Omental fat pad (tissue), 4 donors: ENCODE measurements at places on chromosomes 5 and 9. TPM values are rescaled to one million over a fixed set of nuclear protein-coding genes. Genes with fewer than 3 reads are reported as not detected.

Gene ADAMTSL2
- 1.8 TPM for total RNA-seq

Gene SLC1A1
- total RNA-seq = 5.5 TPM

Gene ZNF189
- total RNA-seq = 17.0 TPM

Gene PCDHB7
- total RNA-seq = 3.3 TPM

Gene GOLM1
- 16.3 TPM for total RNA-seq

Gene PRR7
- total RNA-seq = not detected

Gene FGF1
- total RNA-seq = 26.9 TPM

Gene CACFD1
- 4.8 TPM for total RNA-seq

Gene ECM2
- total RNA-seq = 51.0 TPM

DNA sequence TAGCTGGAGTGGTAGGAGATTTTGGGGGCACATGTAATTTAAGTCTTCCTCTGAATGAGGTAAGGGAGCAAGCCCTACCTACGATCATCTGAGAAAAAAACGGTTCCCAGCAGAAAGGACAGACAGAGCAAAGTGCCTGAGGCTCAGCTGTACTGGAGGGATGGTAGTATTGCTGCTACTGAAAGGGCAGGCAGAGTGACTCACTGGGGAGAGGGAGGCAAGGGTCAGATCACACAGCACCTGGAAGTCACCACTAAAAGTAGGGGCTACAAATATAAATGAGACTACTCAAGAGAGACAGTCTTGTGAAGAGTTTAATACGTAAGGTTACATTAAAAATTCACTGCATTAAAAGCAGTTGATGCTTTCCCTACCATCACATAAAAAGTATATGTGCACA lies 75.9 kb downstream of the NFIB start:
- DNase-seq = no peak

DNA sequence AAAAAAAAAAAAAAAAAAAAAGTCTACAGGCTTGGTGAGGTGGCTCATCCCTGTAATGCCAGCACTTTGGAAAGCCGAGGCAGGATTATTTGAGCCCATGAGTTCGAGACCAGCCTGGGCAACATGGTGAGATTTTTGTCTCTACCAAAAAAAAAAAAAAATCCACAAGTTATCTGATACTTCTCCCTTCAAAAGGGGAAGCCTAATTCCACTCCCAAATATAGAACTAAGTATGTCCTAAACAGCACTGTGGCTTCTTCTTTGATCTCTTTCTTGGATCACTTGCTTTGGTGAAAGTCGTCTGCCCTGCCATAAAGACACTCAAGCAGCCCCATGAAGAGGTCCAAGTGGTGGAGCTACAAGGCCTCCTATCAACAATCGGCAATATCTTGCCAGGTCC lies 18.8 kb upstream of the STING1 start:
- DNase-seq = no peak

DNA sequence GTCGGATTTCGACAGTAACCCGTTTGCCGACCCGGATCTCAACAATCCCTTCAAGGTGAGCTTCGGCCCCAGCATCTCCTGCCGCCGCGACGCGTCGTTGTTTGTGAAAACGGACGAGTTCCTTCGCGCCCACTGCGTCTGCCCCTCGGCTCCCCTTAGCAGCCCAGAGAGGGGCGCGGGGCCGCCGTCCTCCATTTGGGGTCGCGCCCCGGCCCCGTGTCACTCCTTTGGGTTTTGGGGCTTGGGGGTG lies 182 bp downstream of the SCAMP1 start:
- DNase-seq = no peak

DNA sequence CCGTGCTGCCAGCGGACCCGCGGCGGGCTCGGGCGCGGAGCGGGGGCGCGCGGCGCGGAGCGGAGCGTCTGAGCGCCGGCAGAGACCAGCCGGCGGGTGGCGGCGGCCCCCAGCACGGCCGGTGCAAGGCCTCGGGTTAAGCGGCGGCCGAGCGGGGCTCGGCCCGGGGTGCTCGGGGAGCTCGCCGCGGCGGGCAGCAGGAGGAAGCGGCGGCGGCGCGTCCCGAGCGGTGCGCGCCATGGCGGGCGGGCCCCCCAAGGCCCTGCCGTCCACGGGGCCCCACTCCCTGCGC lies 150 bp downstream of the SNX30 start:
- no peak for DNase-seq

GRCh38 chr5:15837551-15838289 lies 337.7 kb downstream of the FBXL7 start:
- no peak for DNase-seq

DNA sequence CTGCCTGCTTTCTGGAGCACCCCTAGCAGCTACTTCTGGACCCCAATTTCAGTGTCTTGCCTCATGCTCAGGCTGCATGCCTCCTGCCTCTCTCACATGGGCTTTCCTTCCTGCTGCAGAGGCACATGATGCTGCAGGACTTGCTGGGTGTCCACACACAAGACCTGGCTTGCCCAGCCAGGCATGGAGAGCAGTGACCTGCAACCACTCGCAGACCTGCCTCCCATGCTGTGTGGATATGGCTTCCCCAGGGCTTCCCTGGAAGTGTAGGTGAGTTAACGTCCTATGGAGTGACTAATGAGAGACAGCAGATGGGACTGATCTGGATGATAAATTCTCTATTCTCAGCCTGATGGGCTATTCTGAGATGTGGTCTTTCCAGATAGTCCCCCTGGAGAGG lies 53.2 kb upstream of the SMIM32 start:
- no peak for DNase-seq

DNA sequence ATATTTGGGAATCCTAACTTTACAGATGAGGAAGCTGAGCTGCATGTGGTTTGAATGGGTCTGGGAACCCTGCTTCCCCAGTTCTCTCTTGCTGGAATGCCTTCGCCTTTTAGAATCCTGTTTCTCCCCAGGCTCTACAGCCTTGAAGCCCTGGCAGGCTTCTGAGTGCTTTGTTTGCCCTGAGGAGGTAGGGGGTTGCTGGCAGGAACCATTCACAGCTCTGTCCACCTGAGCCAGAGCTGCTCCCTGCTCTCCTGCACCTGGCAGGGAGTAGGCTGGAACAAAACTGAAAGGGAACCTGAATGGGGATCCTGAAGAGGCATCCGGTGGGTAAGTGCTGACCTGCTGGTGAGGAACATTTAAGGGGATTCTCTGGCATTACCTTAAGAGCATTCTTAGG lies 33.0 kb downstream of the KIF4B start:
- DNase-seq = no peak

DNA sequence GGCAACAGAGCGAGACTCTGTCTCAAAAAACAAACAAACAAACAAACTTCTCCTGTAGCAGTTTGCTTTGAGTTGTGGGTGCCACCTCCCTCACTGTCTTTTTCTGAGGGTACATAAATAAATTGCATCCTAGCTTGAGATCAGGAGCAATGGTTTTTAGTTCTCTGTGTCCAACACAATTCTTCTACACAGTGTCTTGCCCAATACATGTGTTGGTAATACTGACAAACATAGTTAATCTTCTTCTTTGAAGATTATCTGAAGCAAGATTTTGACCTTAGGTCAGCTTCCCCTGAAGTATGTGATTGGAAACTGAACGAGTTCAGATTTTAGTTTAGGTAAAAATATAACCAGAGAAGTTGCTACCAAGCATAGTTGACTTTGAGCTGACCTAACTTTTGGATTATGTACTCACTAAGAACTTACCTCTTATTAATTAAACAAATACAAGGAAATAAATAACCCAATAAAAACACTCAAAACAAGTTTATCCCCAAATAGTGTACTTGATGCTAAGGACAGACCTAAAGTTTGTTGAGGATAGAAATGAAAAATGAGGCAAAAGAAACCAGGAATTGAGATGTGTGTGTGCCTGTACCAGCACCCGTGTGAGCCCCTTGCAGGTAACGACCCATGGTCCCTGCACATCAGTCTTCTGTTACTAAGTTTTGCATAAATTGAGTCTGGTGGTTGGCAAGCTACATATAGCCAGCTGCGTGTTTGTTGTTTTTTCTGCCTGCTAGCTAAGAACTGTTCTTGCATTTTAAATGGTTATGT lies 16.2 kb downstream of the TJP2 start:
- DNase-seq = no peak

GRCh38 chr5:1823381-1824034 lies 22.3 kb downstream of the NDUFS6 start:
- no peak for DNase-seq

- no peak for DNase-seq
Observed at GRCh38 chr9:73059247-73059646, 92.4 kb upstream of the ANXA1 start.

DNA sequence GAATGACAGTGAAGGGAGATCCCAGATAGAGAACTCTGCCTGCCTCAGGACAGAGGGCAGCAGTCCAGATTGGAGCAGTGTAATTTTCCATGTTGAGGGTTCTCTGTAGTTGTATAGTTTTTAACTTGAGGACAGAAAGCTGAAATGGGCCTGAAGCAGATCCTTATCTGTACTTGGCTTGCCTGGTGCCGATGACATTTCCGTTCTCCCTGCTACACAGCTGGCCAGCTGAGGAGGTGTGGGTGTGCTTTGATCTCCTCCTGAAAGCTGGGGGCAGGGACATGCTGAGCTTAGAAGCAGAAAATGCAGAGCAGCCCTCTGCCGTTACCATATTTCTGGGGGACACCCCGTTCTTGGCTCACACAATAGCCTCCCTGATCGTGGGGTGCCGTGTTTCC lies 10.5 kb downstream of the GLRX start:
- no peak for DNase-seq

DNA sequence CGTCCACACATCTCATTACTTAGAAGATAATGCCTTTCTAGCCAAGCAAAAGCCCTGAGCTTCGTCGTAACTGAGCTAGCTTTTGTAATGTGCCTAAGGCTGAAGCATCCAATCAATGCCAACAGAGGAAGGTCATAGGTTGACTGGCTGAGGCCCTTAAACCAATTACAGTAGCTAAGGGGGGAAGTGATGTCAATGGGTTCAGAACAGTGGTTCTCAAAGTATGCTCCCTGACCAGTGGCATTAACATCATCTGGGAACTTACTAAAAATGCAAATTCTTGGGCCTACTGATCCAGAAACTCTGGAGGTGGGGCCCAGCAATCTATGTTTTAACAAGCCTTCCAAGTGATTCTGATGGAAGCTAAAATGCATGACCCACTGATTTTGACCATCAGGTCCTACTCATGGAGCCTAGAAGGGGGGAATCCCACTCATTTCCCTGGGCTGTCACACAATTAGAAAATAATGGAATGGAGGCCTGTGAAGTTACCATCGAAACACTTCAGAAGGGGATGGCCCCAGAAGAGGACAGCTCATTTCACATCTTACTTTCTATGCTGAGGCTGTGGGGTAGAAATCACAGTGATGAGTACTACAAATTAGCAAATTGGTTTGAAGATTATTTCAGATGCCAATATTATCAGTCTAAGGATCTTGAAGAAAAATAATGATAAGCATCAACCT lies 4.8 kb upstream of the VLDLR start:
- no peak for DNase-seq

DNA sequence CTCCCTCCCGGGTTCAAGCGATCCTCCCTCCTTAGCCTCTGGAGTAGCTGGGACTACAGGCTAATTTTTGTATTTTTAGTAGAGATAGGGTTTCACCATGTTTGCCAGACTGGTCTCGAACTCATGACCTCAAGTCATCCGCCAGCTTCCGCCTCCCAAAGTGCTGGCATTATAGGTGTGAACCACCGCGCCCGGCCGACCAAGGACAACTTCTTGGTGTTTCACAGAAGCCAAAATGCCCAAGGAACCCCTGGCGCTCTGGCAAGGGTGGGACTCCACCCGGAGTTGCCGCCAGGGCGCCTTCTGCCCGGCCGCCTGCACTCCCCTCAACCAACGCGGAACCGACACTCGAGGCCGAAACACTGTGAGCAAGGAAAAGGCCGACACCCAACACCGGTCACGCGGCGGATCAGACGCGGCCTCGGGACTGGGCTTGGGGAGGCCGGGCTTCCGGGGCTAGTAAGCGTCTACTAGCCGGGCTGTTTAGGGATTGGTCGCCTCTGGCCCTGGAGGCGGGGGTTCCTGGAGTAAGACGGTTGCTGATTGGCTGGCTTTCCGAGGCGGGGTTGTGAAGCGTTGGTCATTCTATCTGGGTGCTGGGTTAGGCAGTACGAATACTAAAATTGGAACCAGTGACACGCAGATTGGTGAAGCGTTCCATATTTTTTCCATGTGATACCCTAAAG lies 7.7 kb upstream of the CFAP157 start:
- DNase-seq = peak; percentile 92

DNA sequence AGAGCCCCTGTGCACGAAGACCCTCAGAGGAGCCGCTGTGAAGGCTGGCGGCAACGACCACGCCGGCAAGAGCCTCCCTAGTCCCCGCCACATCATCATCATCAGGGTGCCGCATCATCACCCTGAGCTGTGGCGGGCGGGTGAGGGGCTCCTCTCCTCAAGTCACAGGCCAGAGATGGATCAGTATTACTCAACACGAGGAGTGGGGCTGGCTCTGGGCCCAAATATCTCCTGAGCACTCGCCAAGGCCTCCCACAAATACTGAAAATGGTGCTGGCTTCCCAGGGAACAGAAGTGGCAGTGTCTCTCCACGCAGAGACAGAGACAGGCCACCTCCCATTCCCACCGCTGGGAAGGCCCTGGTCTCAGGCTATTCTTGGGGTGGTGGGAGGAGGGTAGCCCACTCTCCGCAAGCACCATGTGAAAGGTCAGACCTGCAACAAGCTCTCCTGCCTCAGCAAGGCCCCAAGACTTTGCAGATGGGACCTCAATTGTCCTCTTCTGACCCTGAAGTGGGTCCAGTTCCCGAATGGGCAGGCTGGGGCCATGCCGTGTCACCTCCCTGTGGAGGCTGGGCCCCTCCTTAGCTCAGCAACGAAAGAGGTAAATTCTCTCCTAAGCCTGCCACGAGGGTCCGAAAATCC lies 39.3 kb upstream of the ZNF354A start:
- no peak for DNase-seq

DNA sequence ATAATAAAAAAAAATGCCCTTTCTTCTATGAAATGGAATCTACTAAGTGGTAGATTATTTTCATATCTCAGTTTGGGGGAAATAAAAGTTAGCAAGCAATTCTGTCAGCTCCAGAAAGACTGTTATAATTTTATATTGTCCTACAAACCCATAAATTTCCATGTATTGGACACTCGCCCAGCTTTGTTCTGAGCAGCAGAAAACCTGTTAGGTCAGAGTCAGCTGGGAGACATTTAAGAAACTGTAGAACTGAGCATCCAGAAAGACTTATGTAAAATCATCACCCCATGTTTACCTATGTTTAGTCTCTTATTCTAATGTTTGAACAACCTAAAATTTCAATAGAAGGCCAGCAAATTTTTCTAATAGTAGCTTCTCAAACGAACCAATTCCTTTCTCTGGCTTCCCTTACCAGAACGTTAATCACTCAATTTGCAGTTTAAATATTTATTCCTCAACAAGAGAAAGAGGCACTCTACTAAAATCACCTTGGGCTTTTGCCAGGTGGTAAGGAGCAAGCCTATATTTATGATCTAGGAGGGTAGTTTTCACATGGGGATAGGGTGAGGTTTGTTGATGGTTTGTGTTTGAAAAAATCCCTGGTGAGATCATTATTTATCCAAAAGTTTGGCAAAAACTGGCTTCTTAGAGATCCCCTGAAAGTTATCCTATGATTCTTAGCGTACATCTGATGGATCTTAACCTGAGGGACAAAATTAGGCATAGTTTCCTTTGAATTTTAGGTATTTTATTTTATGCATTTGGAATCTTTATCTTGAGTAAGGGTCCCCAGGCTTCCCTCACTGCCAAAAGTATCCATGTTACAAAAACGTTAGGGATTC lies 34.4 kb downstream of the MACROH2A1 start:
- DNase-seq = no peak

GRCh38 chr5:132419502-132420468 lies 50.3 kb downstream of the SLC22A5 start:
- DNase-seq = no peak

GRCh38 chr9:89591274-89592212 lies 13.3 kb upstream of the GADD45G start:
- DNase-seq = no peak

- DNase-seq = no peak
Observed at GRCh38 chr5:147481376-147481775, 28.5 kb downstream of the DPYSL3 start.
